ENCODE measurements at places on chromosomes 5 and 9.

GRCh38 chr5:150164211-150164980, 2.2 kb upstream of the CDX1 start:
- no peak for DNase-seq

- no peak for DNase-seq
Observed at GRCh38 chr5:158736150-158736870, 363.4 kb downstream of the EBF1 start.

DNA sequence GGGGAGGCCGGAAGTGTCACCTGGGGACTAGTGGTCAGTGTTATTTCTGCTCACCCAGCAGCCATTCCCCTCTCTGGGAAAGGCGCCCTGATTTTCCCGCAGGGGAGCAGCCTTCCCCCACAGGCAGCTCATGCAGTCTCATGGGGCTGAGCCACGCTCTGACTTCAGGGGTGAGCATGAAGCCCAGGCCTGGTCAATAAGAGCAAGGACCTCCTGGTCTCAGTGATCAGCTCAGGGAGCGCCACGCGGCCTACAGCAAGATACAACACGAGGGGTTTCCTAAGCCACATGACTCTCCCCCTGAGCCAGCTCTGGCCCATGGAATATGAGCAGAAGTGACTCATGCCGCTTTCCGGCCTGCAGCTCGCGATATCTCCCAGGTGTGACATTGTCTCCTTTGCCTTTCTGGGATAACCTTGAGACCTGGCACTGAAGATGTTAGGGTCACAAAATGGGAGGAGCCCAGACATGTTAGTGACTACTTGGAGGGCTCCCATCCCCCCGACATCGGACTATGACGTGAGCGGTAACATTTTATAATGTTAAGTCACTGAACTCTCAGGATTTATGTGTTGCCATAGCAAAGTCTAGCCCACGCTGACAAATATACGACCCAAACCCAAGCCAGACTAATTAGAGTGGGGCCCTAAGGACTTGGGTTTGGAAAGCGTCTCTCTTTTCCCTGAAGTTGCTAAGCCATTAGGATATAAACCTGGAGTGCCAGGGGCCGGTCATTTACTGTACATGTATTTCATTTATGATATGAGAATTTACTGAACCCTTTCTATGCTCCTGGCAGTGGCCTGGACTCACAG, 46.5 kb upstream of the GFPT2 start:
- DNase-seq, result no peak

GRCh38 chr9:100869326-100869725, 159.2 kb upstream of the PLPPR1 start:
- no peak for DNase-seq

- no peak for DNase-seq
Observed at GRCh38 chr5:33944543-33945132, 8.5 kb downstream of the RXFP3 start.

DNA sequence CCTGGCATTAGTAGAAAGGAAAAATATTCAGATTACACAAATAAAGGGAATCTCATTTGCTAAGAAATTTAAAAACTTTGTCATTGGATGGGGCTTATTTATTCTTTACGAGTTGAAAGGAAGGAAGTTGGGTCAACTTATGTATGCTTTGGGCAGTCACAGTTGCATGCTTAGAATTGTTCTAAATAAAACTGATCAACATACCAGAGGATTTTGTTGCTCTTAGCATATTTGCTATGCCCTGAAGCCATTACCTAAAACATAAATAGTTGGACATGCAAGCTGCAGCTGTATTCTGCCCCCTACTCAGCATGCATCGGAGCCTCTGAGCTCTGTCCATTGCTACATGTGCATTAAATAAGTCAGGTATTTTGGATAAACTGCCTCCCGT, 172.7 kb upstream of the MEF2C start:
- no peak for DNase-seq

DNA sequence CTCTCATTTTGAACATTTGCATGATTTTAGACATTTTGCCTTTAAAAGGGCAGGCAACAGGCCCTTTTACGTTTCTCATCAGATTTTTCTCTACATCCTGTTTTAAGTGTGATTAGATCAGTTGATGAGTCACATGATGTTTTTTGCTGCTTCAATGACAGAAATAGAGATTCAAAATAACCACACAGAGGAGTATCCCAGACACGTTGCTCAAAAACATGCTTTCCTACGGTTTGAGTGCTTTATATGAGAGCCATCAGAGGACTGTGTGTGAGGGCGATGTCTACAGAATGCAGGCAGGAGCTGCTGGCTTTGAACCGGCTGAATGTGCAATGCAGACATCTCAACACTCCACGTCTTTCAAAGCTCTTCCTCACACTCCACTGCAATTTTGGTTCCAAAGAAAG, 42.1 kb downstream of the OTULIN start:
- DNase-seq, result no peak

DNA sequence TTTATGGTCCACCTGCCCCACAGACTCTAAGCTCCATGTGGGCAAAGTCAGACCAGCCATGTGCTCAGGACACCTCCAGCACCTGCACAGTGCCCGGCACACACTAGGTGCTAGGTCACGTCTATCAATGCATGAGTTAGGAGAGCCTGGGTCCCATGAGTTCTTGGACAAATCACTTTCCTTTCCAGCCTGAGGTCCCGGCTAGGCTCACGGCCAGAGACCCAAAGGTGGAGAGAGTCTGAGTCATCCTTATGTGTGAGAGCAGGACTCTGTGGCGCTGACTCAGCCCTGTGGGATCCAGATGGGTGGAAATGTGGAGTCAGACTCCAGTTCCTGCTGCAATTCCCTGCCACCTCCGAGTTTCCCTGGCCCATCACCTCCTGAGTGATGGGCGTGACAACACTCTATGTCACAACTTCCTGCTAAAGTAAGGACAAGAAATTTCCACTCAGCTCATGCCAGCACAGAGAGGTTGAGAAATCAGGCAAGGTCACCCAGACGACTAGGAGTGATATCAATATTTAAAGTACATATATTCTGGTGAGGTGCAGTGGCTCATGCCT, 2.5 kb upstream of the ST6GALNAC4 start:
- no peak for DNase-seq

DNA sequence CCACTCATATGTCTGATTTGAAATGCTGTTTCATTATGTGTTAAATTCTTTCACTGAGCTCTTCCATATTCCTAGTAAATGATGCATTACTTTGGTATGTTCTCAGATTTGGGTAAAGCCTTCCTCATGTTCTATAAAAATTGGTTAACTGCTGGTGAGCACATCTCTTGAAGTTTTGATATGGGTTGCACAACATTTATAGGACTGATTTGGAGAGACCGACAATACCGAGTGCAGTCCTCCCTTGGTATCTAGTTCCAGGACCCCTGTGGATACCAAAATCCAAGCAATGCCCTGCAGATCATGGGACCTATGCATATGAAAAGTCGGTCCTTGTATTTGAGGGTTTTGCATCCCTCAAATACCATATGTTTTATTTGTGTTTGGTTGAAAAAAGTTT, 37.8 kb downstream of the WDR36 start:
- DNase-seq, result no peak

Data from stimulated activated CD4-positive, alpha-beta T cell treated with anti-CD3 and anti-CD28 coated beads, Interleukin-15, amount 100 ng/mL, for 48 hours (primary cell).